Bone marrow (tissue), 2 donors: ENCODE measurements at places on chromosomes 4 and X.

DNA sequence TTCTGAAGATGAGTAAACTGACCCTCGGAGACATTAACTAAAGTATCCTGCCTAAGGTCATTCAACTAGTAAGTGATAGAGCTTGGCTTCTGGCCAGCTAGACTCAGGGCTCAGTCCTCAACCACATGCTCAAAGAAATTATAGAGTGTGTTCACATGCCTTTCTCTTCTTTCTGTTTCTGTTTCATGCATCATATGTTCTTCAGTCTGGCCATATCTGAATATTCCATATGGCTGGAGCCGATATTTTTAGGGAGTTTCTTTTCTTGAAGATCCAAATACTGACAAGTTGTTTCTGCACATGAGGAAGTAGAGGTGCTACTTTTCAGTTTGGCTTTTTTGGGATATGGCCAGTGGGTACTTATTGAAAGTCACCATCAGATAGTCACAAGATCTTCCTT lies 44.9 kb downstream of the MMRN1 start:
- DNase-seq, result no peak

DNA sequence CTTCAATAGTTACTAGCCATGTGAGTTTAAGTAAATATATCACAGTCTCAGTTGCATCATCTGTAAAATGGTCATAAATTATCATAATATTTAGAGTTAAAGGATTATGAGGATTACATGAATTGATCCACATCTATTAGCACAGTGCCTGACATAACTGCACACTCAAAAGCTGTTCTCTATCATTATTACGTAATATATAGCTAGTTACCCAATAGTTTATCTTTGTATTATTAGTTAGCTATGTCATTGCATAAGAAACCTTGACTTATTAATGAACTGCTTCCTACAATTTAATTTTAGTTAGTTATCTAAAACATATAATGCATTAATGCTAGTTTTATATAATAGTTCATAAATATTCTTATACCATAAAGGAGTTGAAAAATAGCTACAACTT lies 1076.9 kb upstream of the GRID2 start:
- DNase-seq, result no peak

GRCh38 chr4:79650217-79650616 lies 242.2 kb upstream of the GK2 start:
- no peak for DNase-seq

GRCh38 chrX:100975212-100975611 lies 5.7 kb downstream of the ARL13A start:
- DNase-seq, result no peak

DNA sequence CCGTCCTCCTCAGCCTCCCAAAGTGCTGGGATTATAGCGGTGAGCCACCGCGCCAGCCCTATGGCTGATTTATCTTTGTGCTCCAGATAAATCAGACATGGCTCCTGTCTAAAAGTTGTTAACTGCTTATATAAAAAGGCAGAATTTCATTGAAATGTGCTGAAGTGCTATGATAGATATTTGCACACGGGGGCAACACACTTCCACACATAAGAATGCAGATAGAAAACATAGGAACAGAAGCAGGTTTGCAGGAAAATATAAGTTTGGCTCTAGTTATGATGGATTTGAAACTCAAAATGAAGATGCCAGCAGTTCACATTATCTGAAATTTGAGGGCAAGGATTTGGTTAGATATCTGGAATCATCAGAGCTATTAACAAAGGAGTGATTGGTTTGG lies 163.1 kb upstream of the SLITRK2 start:
- no peak for DNase-seq

- DNase-seq, result no peak
These were observed 69.0 kb downstream of the SLC16A2 start for GRCh38 chrX:74490247-74490646.

DNA sequence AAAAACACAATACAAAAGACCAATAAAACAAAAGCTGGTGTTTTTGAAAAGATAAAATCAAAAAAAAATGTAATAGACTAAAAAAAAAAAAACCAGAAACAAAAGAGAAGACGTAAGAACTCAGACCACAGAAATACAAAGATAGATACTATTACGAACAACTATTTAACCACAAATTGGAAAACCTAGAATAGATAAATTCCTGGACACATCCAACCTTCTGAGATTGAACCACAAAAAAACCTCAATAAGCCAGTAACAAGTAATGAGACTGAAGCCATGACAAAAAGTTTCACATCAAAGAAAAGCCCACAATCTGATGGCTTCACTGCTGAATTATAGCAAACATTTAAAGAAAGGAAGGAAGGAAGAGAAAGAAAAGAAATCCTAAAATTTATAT lies 16.2 kb downstream of the RCHY1 start:
- DNase-seq, result no peak

- DNase-seq, result no peak
These were observed 24.8 kb upstream of the GUCY1B1 start for GRCh38 chr4:155734065-155734464.

DNA sequence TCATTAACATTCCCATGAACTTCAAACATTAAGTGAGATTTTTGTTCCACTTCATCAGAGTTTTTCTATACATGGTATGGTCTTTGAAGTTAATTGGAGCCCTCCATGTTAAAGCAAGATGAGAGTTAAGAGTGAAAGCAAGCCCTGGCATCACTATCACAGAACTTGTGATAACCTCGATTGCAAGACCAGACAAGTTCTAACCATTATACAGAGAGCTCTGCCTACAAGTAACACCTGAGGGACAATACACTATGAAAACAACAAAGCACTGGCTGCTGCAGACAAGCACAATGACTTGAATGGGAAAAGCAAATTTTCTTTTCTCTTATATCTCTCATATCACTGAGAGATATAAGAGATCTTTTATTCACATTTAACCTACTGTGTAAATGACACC lies 126.6 kb upstream of the GYPA start:
- DNase-seq, result no peak

DNA sequence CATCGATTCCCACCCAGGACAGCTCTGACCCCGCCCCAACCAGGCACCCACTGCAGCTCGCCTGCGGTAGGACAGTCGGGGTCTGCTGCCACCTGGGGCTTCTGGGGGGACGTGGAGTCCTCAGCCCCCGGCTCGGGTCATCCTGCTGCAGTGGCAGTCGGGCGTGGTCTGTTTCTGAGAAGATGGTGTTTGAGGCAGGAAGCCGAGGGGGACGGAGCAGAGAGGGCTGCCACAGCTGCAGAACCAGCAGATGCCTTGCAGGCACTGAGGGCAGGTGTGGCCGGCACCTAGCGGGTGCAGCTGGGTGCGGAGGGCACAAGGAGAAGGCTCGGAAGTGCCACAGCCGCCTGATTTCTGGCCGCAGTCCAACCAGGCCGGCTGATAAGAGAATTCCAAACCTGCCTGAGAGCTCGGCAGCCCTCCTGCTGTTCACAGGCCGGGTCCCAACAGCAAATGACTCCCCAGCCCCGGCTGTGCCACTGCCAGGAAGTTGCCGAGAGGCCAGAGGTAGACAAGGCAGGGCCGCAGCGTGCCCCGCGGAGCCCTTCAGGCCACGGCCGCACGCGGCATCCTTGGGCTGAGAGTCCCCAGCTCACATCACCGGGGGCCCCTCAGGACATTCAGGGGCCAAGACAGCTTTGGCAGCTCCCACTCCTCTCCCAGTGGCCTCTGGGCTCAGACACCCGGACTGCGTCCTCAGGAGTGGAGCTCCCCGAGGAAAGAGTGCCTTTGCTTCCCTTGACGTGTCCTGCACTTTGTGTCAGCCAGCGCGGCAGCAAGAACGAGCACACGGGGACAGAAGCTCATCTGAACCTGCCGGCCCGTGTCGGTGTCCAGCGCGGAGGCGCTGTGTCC lies 9.4 kb upstream of the CPLX1 start:
- DNase-seq, result no peak
